ENCODE measurements at places on chromosomes 5 and 9.

DNA sequence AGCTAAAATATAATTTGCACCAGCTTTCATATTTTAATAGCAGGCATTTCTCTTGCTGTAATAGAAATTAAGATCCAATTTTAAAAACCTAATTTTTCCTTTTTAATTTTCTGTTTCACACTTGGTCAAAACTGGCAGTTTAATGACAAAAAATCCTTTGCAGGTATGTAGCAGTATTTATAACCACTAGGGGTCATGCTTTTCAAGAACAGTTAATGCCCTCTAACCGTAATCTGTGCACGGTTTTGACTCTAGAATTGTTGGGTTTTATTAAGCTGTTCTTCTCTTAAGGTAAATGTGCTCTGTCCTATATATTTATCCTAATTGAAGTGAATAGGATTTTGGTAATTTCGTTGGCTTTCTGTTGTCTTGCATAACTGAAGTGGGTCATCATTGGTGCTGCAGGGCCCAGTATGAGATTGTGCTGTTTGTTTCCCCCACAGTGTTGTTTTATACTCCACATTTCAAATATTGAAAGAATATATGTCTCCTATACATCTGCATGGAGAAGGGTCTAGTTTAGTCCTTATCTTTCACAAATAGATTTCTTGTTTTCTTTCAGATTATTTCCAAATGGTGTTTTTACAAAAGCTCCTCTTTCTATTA, 107.4 kb downstream of the SCAMP1 start:
- peak; percentile 53 for DNase-seq

GRCh38 chr9:16385590-16385989, 484.9 kb downstream of the BNC2 start:
- peak; percentile 16 for DNase-seq

GRCh38 chr9:107982001-107982400, 492.4 kb upstream of the KLF4 start:
- DNase-seq, result no peak

GRCh38 chr5:68115584-68115983, 100.0 kb upstream of the PIK3R1 start:
- no peak for DNase-seq

DNA sequence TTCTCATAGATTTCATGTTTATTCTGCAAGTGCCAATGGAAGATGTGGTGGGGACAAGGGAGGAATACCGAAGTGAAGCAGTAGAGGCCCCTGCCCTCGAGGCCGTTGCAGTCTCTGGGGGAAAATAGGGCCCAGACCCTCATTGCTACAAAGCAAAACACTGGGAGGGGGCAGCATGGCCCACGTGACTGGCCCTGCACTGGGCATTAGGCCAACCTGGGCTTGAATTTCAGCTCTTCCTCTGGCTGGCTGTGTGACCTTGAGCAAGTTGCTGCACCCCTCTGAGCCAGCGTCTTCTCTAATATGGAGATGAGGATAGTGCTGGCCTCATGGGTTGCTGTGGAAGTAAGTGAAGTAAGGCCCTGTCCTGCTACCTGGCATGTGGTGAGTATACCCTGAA, 709 bp upstream of the SYNPO start:
- DNase-seq, result no peak

DNA sequence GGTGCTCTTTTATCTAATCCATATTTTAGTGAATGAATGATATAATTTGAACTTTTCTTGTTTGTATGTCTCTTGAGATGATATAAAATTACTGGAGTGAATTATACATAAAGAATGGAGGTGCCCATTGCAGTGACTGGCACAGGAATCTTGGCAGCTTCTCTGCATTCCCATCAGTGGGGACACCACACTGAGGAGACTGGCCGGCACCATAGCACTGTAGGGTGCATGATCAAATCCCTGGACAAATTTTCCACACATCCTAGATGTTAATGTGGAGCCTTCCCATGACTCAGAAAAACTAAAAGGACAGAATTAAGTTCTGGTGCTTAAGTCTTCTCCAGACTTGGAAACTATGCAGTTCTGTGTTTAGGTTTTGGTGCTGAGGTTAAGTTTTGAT, 124.1 kb downstream of the CEP120 start:
- DNase-seq, result no peak

- no peak for DNase-seq
Observed at GRCh38 chr9:93587651-93588347, 11.4 kb downstream of the PHF2 start.

DNA sequence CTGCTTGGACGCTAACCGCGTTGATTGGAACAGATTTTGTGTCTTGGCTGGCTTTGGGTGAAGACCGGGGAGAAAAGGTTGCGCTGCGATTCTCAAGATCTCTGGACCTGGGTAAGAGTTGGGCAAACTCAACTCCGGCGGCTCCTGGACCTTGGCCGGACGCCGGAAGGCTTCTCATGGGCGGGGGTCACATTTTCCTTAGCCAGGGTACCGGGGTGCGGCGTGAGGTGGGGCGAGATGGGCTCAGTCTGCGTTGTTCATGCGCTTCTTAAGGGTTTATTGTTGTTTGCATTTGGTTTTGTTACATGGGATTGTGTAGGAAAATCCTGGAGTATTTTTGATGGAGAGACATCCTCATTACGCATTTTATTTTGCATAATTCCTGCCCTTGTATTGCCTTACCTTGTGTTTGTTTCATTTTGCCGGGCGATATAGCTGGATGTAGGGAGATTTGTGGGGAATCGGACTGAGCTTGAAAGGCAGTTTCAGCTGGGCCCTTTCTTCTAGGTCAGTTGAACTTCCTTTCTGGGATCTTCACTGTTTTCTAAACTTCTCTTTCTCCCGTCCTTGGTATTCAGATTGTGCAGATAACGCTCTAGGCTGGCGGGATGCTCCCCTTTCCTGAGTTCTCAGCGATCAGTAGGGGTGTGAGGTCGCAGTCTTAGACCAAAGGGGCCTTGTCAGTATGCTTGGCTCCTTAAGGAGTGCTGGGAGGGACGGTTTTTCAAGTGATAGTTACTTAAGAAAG, 524 bp downstream of the MEGF10 start:
- DNase-seq, result peak; percentile 21

DNA sequence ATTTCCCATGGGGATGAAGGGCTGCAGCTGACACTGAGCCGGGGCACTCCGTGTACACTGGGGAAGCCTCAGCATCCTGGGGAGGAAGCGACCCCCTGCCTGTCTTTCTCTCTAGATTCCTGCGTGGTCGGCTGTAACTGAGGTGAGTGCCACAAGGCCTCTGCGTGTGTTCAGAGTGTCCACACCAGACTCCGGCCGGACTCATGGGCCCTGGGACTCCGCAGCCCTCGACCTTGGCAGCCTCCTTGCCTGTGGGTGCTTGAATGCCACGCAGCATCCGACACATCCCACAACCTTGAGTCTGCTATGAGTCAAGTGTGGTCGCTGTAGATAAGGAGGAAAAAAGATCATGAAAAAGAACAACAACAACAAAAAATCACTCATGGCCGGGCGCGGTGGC, 23.4 kb downstream of the PAEP start:
- peak; percentile 13 for DNase-seq

DNA sequence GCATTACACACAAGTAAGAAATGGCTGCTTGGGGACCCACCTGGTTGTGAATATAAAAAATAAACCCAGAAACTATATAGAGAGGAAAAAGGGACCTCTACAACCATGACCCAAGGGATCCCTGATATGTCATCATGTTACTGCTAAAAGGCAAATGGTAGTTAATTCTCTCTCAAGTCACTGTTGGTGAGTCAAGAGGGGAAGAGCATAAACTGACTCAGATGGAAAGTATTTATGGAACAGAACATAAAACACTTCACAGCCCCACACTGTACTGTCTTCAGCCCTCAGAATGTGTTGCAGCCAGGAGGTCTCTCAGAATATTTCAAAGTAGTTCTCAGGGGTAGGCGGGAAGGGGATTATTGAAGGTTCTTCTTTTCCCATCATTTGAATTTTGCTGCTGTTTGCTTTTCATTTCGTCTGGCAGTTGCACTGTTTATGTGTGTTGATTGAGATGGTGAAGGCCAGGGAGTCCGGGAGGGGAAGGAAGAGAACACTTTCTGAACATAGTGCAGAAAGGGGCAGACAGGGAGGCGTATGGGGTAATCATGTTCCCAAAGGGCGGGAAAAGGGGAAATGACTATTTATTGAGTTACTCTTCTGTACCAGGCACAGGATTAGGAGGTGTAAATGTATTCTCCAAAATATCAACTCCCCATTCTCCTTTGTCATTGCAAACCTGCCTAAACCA, 85.5 kb downstream of the TEK start:
- peak; percentile 71 for DNase-seq

GRCh38 chr5:138661991-138662434, 86.8 kb upstream of the HSPA9 start:
- no peak for DNase-seq

GRCh38 chr9:121019273-121019672, 30.8 kb downstream of the C5 start:
- DNase-seq, result no peak
